ENCODE measurements at places on chromosomes 12 and 14.

DNA sequence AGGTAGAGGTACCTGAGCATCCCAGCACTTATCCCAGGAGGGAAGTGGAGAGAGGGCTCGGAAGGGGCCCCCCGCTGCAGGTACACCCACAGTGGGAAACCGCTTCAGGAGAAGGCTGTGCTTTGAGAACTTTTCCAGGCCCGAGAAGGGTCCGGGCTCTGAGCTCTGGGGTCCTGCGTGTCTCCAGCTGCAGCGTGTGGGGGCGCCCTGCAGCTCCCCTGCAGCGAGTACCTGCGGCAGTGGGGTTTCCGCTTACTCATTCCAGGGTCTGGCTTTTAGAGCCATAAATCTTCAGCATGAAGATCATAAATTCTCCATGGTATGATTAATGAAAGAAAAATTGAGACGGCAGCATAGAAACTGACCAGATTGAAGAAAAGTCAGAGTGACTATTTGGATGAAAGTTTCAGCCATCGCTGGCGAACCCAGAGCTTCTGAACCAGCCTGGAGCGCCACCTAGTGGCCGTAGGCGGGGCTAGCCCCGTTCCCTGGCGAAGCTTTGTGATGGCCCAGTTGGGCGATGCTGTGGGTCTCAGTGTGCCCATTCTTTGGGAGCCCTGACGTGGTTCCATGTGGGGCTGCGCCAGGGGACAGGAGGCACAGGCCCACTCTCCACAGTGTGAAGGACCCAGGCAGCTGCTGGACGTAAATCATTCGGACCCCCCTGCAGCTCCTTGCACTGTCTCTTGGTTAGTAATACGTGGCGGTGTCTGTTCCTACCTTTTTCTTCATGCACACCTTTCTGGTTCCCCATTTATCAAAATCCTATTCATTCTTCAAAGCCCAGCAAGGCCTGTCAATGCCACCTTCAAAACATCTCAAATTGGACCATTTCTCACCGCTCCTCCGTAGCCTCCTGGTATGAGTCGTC is 198.2 kb downstream of the TSPAN9 start:
- peak; percentile 9 for DNase-seq

GRCh38 chr12:88272456-88272855 is 130.3 kb downstream of the TMTC3 start:
- DNase-seq = no peak

DNA sequence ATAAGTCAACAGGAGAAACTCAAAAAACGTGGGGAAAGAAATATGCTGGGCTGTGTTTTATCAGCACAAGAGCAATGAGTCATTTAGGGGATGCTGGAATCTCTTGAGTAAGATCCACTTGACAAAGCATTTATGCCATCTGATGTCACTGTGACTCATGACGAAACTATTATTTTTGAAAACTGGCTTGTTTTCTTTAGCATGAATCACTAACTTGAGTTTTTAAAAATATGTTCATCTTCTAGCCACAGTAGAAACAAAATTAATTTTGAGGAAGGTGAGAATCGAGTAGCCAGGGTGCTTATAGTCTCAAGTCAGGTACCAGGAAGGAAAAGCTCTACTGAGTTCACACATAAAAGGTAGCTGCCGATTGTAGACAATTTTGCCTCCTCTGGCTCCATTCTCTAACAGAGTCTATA is 456.2 kb upstream of the MGAT4C start:
- peak; percentile 86 for DNase-seq

DNA sequence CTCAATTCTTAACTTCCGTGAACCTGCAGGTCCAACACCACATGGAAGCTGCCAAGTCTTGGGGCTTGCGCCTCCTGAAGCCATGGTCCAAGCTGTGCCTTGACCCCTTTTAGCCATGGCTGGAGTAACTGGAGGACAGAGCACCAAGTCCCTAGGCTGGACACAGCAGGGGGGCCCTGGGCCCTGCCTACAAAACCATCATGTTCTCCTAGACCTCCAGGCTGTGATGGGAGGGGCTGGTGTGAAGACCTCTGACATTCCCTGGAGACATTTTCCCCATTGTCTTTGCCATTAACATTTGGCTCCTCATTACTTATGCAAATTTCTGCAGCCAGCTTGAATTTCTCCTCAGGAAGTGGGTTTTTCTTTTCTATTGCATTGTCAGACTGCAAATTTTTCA is 570.1 kb downstream of the FSCB start:
- DNase-seq = no peak

DNA sequence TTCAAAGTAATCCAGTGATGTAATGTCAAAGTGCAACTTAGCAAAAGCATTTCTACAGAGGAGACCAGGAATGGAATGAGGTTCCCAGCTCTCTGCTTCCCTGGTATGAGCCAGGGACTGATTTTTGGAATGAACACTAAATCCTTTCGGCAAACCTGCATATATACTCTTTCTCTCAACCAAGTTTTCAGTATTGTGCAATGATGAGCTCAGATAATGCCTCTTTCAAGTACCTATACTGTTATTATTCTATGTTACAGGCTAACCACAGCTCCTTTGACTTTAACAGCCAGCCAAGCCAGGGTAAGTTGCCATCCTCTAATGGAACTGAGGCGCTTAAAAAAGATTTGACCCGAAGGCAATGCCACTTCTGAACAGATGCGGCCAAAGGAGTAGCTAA is 104.9 kb upstream of the FSCB start:
- DNase-seq = no peak

GRCh38 chr14:33692762-33693161 is 258.1 kb downstream of the EGLN3 start:
- no peak for DNase-seq

DNA sequence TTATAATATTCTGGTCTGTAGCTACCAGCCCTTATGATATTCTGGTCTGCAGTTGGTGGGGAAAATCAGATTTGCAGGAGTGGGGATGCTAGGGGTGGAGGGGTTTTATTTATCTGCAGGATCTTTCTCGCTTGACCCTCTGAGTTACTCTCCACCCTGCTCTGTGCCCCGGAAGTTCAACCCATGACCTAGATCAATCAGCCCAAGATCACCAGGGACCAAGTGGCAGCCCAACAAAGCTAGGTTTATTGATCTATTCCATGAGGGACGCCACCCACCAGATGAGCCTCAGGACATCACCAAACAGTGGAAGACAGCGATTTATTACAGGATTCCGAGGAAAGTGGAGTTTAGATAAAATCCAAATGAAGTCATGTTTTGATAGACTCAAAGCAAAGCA is 25.8 kb upstream of the C12orf76 start:
- no peak for DNase-seq

DNA sequence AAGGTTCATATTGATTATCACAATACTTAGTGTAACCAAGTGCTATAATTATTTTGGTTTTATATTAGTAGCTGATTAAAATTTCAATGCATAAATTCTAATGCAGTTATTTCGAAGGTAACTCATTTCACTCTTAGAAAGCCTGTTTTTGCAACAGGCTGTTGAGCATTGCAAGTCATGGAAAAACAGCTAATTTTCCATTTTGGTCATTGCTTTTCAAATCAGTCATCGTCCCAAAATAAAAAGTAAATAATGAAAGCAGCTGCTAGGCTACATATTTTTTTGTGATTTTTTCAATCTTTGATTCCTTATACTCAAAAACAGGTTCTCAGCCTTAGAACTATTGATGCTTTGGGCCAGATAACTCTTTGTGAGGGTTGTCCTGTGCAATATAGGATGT is 22.9 kb downstream of the VEZT start:
- no peak for DNase-seq

DNA sequence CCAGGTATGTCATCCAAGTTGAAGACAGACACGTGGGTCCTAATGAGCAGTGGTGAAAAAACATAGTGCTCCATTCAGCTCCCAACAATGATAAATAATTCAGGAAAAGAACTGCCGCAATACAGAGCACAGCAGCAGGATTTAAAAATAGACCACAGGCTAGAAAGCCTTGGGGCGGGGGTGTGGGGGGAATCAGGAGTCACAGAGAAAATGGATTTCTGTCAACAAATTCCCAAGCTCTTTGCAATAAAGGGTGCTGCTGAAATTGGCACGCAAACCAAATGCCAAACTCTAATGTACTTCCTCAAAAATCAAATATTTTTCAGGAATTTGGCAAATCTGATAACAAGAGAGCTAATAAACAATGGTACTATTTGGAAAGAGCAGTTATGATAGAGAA is 58.6 kb downstream of the R3HDM2 start:
- no peak for DNase-seq
